CD8-positive, alpha-beta memory T cell (primary cell): ENCODE measurements at places on chromosomes 3 and 15. TPM values are rescaled to one million over a fixed set of nuclear protein-coding genes. Genes with fewer than 3 reads are reported as not detected.
A peak's percentile ranks its signal among the peaks of the same experiment; 100 is the strongest.

DNA sequence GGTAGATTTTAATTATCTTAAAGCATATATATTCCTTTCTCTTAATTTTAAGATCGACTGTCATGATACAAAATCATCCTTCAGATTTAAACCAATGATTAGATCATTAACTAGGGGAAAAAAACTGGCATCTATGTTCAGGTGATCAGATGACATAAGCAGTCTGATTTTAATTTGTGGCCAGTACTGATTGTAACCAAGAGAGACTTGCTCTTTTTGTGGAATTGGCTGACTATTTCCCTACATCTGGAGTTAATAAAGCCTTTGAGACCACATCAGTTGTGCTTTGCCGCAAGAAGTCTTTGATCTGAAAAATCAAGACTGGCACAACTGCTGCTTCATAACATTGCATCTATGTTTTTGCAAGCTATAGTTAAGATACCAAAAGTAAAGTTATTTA lies 148.4 kb upstream of the CGNL1 start:
- no peak for DNase-seq

DNA sequence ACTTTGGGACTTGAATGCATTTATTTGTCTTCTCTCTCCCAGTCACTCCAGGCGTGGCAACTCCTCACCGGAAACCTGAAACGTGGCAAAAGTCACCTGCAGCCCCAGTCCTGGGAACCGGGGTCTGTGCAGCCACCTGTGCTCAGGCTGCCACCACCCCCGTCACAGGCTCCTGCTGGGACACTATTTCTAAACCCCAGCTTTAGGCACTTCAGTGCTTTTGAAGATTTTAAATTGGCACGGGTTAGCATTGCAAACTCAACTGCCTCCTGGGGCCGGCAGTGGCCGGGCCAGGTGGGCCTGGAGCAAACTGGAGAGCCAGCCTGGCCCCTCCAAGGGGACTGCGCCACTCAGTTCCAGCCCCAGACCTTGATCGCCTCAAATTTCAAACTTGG lies 146.7 kb upstream of the IQSEC1 start:
- DNase-seq, result no peak

DNA sequence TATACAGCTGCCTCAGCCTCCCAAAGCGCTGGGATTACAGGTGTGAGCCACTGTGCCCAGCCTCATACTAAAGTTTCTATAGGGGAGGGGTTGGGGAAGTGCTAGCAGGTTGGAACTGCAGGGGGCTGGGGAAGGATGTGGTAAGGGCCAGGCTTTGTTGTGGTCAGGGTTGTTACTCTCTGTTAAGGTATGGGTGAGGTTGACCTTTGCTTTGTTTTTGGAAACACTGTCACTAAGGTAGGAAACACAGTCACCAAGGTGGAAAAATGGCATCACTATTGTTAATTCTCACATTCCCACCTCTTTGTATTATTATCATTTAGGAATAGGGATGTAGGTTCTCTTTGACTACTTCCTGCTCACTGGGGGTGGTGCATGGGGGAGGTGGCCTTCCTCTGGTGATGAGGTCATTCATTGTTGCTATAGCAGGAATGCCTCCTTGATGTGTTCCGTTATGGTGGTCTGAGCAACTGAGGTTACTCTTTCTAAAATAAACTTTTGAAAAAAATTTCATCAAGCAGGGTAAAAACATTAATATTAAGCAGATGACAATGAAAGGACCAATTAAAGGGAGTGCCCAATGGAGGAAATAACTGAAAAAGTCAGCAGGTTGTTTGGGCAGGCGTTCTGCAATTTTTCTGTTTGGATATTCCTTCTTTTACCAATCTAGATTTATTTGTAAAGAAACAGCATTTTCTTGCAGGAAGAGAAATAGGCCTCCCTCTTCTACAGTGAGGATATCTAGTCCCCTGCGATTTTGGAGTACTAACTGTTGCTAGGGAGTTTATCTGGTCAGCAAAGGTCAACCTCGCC lies 150.5 kb downstream of the WDR76 start:
- DNase-seq, result peak; percentile 51

SH3GL3 gene
- total RNA-seq, result not detected
